Renal cortex interstitium (tissue), 15 donors: ENCODE measurements at places on chromosomes 5 and 9.
A peak's percentile ranks its signal among the peaks of the same experiment; 100 is the strongest.

GRCh38 chr5:137563301-137563645 is 64.1 kb upstream of the SPOCK1 start:
- DNase-seq, result no peak

DNA sequence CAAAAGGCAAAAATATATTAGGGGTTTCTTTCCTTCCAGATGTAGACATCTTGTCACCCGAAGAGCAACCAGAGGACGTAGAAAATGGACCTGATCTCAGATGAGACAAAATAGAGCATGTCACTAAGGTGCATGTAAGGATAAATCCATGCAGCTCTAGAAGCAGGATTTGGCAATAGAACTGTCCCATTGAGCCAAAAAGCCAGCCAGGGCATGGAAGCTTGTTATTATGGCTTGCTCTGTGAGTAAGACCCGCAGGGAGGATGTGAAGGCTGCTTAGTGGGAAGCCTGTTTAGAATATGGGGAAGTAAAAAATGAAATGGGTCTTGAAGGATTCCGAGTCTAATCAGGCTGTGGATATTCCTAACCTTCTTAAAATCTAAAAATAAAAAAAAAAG is 165.6 kb upstream of the MPDZ start:
- DNase-seq, result no peak

GRCh38 chr5:90854169-90854568 is 295.6 kb downstream of the ADGRV1 start:
- DNase-seq, result no peak

DNA sequence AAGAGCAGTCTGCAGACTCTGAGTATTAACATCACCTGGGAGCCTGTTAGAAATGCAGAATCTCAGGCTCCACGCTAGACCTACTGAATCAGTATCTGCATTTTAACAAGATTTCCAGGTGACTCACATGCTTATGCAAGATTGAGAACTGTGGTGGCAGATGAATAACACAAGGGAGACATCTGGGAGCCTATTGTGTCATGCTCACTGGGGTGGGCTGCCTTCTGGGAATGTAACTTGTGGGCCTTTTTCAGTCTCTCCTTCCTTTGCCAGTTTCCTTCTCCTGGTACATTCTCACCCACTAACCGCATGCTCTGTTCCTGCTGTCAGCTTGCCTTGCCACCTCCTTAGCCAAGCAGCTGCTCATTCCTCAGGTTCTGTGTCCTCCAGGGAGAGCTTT is 176.6 kb upstream of the C9orf72 start:
- no peak for DNase-seq

GRCh38 chr5:123036391-123037103 is at the start of gene PPIC:
PPIC (minus strand) TSS chr5:123036725; CDS start chr5:123036625, 100 bp downstream.
- DNase-seq, result peak; percentile 54

DNA sequence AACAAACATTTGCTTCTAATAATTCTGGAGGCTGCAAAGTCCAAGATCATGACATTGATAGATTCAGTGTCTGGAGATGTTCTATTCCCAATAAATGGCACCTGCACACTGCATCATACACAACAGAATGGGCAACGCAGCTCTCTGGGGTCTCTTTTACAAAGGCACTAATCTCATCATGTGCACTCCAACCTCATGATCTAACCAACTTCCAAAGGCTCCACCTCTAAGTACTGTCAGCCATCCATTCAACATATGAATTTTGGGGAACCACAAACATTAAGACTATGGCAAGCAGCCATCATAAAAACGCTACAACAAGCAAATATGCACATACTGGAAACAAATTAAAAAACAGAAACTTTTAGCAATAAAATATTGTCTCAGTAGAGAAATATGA is 121.1 kb downstream of the CYLC2 start:
- DNase-seq, result no peak
